Mesenchymal stem cell (in vitro differentiated cells and primary cell): ENCODE measurements at places on chromosomes 2 and 18.

DNA sequence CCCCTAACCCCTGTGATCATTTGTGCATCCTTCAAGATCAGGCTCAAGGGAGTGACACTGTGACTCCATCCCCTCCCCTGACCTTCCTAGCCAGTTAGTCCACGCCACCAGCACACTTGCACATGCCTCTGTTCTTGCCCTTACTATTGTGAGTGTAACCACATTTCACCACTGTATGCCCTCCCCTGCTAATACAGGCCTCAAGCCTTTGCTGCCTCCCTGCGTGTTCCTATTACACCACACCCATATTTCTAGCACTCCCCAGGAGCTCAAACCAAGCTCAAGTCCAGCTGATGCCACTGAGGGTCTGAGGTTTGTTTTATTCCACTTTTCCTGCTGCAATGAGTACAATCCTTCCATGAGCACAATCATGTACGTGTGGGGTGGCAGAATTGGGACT lies 288.9 kb upstream of the FBXO11 start:
- DNase-seq, result no peak

- DNase-seq, result no peak
These were observed 98.4 kb upstream of the MYCN start for GRCh38 chr2:15841776-15842560.

DNA sequence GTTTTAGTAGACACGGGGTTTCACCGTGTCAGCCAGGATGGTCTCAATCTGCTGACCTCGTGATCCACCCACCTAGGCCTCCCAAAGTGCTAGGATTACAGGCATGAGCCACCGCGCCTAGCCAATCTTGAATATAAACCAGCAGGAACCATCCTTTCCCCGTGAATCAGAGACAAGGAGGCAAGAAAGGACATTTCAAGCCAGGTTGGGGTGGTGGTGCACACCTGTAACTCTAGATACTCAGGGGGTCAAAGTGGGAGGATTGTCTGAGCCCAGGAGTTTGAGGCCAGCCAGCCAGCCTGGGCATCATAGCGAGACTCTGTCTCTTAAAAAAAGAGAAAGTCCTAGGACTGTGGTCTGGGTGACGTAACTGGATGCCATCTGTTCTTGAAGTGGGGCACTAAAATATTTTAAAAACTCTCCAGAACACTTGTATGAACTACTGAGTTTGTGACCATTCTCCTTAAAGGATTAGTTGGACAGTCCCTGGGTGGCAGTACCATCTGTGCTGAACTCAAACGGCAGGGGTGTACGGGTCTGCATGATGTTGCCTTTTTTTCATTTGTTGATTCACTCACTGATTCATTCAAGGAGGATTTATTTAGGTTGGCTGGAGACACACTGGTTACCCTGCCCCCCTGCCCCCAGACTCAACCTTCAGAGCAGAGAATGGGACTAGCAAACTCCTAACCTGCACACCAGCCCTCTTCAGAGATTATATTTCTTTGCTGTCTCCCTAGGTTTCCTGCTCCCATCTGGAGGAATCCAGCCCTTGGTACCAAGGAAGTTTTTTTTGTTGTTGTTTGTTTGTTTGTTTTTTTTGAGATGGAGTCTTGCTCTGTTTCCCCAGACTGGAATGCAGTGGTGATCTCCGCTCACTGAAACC lies 2.9 kb upstream of the TLX2 start:
- no peak for DNase-seq

DNA sequence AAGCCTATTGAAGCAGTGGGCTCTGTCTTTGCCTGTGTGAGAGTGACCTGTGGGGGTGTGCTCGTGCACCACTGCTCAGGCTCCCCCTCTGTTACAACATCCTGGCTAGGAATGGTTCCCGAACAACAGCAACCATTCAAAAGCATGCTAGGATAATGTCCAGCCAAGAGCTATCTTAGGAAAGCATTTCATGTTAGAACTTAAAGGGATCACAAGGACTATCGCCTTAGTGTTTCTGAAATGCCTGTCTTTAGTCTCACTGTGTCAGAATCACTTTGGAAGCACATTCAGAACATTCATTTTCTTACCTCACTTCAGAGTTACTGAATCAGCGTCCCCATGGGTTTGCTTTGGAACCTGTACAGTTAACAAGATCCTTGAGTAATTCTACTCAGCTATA lies 134.9 kb upstream of the DSEL start:
- no peak for DNase-seq

GRCh38 chr2:152648336-152648735 lies 68.9 kb downstream of the PRPF40A start:
- DNase-seq, result peak; percentile 16

DNA sequence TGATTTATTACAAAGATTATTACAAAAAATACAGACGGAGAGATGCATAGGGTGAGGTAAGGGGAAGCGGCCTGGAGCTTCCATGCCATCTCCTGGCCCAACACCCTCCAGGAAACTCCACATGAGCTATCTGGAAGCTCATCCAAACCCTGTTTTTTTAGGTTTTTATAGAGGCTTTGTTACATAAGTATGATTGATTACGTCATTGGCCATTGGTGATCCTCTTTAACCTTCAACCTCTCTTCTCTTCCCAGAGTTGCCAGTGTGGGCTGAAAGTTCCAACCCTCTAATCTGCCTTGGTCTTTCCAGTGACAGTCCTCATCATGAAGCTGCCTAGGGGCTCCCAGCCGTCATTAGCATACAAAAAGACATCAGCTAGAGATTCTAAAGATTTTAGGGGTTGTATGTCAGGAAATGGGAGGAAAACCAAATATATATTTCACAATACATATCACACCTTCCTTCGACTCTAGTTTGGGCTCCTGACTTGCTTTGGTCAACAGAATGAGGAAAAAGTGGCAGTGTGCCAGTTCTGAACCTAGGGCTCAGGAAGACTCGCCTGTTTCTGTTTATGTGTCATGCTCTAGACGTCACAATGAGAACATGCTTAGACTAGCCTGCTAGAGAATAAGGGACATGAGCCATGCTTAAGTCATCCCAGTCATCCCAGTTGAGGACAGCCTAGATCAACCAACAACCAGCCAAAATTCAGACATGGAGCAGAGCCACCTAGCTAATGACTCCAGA lies 54.1 kb downstream of the ETAA1 start:
- peak; percentile 79 for DNase-seq

GRCh38 chr2:28621172-28622100 lies 125.6 kb downstream of the PLB1 start:
- DNase-seq, result peak; percentile 100

- no peak for DNase-seq
These were observed 243.6 kb downstream of the TMEM182 start for GRCh38 chr2:103005393-103005792.

DNA sequence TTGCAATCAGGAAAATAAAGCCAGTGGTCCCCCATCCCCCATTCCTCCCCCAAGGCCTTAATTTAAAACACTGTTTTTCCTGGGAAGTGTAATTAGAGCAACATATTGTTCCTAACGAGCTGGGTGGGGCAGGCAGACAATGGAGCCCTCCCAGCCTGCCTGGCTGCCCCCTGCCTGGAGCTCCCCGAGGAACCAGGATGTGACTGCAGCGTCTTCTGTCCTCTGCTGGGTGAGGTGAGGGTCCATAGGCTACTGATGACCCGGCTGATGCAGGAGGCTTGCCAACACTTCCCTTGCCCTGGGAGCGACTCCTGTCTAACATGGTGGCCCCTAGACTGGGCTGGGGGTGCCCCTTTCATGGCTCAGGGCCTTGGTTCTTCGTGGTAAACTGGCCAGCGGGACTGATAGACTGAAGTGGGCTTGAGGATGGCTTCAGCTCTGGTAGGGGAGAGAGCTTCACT lies 152.4 kb downstream of the DYSF start:
- no peak for DNase-seq

DNA sequence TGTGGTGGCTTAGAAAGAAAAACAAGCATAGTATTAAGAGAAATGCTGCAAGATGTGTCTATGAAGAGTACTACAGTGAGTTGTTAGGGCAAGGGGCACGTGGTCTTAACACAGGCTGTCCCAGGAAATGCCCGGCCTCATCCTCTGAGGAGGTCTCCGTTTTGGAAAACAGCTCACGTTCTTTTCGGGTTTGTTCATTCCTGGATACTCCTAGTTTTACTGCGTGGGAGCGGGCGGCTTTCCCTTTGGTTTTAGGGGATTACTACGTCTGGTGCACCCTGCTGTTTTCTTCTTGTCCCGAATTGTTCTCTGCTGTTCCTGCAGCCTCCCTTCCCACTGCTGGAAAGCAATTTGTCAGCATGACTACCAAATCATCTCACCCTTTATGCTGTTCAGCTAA lies 55.5 kb upstream of the RAB6D start:
- no peak for DNase-seq

GRCh38 chr2:219636144-219636915 lies 8.9 kb downstream of the SLC4A3 start:
- DNase-seq, result no peak

GRCh38 chr2:121429119-121429903 lies 101.4 kb upstream of the RNU4ATAC start:
- peak; percentile 6 for DNase-seq

DNA sequence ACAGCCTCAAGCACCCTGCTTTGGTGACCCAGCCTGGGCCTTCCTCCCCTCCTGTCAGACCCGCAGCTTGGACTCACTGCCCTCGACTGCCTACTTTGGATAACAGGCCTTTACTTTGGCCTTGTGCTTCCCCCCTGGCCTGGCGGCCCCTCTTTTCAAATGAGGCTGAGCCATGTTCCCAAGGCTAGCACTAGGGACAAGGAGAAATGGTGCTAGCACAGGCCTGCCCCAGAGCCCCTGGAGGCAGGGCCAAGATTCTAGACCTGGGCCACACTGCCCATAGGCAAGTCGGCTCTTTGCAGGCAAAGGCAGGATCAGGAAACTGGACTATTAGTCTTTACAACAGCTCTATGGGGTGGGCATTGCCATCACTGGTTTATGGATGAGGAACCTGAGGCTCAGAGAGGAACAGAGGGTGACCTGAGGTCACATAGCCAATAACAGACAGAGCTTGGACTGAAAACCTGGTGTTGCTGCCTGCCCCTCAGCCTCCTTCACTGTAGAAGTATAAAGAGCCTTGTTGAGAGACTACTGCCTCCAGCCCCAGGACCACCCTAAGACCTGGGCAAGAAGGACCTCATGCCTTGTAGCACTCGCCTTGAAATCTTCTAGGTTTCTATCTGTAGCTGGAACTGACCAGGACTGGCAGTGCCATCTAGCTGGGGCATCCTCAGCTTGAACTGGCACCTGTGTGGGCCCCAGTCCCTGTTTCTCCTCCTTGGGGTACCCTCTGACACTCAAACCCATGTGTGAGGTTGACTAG lies 266.3 kb downstream of the DYSF start:
- DNase-seq, result no peak

GRCh38 chr2:163779970-163780597 lies 44.3 kb upstream of the FIGN start:
- no peak for DNase-seq

DNA sequence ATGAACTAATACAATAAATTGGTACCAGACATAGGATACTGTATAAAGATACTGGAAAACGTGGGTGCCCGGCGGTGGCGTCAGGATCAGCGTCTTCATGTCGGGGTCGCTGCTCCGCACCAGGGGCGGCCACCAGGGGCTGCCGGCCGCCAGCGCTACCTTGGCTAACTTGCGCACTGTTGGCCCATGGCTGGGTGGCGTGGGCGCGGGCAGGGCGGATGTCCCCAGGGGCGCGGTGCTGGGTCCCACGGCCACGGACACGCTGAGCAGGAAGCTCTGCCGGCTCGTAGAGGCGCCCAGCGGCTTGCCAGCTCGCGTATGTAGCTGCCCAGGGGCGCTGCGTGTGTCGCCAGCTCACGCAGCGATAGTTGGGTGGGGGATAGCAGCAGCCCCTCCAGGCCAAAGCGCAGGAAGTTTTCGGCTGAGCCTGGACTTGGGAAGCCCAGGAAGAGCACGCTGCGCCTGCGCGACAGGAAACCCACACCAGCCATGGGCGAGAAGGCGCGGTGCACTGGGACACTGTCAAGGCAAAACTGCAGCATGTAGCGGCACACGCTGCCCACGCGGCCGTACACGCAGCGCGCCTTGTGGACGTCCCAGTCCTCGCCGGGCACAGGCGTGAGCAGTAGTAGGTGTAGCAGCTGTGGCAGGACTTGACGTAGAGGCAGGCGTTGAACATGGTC lies 299.9 kb downstream of the CCDC74A start:
- DNase-seq, result no peak

DNA sequence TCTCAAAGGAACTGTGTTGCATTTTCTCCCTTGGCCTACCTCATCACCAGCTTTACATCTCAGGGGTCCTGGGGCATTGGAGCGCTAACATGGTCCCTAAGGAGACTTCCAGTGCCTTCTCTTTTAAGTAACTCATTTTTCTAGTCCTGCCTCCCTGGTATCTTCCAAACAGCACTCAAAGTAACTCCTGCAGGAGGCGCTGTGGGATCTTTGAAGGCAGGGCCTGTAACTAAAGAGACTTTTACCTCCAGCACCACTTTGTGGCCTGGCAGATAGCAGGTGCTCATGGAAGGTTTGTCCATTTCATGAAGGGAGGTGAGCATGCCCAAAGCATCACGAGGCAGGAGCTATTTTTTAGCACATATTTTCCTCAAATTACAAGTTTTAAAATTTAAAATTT lies 411.0 kb upstream of the GYPC start:
- peak; percentile 39 for DNase-seq

DNA sequence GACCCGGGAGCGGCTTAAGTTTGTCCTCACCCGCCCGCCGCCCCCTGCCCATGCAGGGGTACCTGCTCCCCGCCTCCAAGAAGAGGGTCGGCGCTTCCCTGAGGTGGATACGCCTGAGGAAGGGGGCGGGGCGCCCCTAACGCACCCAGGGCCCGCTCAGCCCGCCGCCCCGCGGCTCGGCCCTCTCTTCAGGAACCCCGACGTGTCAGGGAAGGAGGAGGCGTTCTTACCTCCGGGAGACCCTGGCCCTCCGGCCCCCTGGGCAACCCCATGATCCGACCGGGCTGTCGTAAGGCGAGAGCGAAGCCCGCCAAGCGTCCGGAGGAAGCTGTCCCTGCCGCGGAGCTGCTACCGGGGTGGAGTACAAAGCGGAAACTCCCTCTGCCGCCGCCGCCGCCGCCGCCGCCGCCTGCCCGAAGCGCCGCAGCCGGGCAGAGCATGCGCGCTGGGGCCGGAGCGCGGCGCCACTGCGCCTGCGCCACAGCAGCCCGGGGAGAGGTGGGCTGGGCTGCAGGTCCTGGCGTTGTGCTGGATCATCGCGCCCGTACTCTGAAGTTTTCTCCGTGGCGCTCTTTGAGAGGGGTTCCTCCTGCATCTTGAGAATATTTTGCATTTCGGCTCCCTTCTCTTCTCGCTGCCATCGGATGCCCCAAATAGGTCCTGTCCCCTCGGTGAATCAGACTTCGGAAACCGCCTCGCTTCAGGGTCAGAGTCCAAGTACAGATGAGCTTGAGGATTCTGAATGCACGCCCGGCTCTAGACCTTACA lies at the start of gene CCDC93:
Gene CCDC93 (minus strand): TSS at position 347 of the 768 bp plus-strand sequence. CDS start 75 bp downstream, at position 272.
- DNase-seq, result peak; percentile 79

GRCh38 chr2:26535663-26536275 lies 57.8 kb upstream of the OTOF start:
- DNase-seq, result no peak
